Bronchial epithelial cell (primary cell): ENCODE measurements at places on chromosomes 6 and 20. TPM values are rescaled to one million over a fixed set of nuclear protein-coding genes. Genes with fewer than 3 reads are reported as not detected.

DNA sequence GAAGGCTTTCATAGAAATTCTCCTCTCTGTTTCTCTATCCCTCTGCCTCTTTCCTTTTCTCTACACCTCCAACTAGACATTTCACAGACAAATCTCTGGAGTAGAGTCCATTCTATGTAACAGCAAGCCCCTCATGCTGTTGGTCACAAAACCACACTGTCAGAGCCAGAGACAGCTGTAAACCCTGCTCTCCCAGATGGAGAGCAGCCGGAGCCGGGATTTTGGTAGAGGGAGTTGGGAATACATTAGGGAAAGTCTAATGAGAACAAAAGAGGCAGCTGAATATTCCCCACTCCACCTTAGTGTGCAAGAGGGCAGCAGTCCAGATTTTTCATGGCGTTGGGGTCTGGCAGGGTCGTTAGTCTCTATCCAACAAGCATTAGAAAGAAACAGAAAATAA, 68.3 kb upstream of the EDN1 start:
- DNase-seq = no peak

Gene HCRTR2
- not detected in 2 replicates for total RNA-seq

DNA sequence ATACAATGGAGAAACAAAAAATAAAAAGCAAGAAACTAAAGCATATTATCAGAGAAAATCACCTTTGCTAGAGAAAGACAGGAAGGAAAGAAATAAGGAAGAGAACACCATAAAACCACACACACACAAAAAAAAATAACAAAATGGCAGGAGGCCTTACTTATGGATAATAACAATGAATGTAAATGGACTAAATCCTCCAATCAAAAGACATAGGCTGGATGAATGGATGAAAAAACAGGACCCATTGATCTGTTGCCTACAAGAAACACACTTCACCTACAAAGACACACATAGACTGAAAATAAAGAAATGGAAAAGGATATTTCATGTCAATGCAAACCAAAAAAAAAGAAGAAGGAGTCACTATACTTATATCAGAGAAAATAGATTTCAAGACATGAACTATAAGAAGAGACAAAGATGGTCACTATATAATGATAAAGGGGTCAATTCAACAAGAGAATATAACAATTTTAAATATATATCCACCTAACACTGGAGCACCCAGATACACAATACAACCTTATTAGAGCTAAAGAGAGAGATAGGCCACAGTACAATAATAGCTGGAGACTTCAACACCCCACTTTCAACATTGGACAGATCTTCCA, 693.6 kb downstream of the HACE1 start:
- no peak for DNase-seq

Gene LPIN3
- 3.9 and 10.0 TPM in 2 replicates for total RNA-seq

Gene EEF1A1
- total RNA-seq = 32,582 and 62,692 TPM in 2 replicates
